Activated CD4-positive, alpha-beta T cell treated with anti-CD3 and anti-CD28 coated beads, Interleukin-10, Interleukin-2, amounts not matched to agents 100 ng/mL and 50 ng/mL, durations not matched to agents 16 hours and 8 hours (primary cell): ENCODE measurements at places on chromosomes 5 and 9.

GRCh38 chr5:961711-962240 lies 46.8 kb upstream of the NKD2 start:
- no peak for DNase-seq

- no peak for DNase-seq
Measured at GRCh38 chr9:133545494-133546286, 11.2 kb downstream of the ADAMTSL2 start.

- DNase-seq: peak; percentile 86
Measured at GRCh38 chr5:124583469-124584350, 162.7 kb downstream of the ZNF608 start.

DNA sequence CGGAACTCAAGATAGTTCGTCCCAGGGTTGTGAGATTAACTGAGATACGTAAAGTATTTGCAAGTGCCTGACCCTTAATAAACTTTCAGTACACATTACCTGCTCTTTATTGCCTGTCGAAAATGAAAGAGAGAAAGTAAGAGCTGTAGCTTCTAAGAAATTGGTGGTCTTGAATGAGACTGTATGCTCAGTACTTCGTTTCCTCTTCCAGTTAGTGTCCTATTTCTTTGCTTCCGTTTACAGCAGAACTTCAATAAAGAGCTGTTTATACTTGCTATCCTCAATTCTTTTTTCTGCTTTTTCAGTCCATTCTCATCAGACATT lies 534 bp downstream of the SRFBP1 start:
- DNase-seq: peak; percentile 2

GRCh38 chr9:13432904-13433303 lies 153.4 kb upstream of the MPDZ start:
- no peak for DNase-seq

DNA sequence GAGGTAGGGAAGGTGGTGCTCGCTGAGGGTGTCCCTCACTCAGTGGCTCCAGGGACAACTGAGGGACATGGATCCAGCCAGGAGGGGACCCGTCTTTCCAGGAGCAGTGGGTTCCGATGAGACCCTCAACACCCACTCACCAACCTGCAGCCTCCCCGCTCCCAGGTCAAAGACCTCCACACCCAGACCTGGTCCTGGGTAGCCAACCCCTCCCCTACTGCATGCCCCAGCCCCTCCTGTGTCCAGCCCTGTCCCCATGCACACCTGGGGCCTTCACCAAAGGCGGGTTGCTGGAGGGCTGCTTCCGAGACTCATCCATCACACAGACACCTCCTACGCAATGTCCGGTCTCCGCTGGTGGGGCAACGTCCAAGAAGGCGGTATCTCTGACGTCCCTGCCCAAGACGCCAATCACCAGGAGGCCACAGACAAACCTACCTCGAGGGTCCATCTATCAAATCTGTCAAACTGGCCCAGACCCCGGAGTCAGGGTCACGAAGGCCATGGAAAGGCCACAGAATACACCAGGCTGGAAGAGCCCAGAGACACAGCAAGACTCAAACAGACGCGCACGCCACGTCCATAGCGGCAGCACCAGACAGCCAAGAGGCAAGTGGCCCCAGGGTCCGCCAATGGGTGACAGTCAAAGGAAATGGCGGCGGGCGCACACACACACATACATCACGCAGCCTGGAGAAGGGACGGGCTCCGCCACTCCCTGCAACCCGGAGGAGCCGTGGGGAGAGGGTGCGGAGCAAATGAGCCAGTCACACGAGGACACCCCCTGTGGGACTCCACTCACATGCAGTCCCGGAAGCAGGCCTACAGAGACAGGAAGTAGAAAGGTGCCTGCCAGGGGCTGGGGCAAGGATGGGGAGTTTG lies 10.8 kb downstream of the NACC2 start:
- DNase-seq: no peak
